ENCODE measurements at places on chromosomes 12 and 14.

GRCh38 chr14:101475456-101476257 lies 85.6 kb upstream of the DIO3 start:
- DNase-seq, result no peak

- no peak for DNase-seq
Observed at GRCh38 chr14:59184396-59184795, 4.1 kb upstream of the DAAM1 start.

DNA sequence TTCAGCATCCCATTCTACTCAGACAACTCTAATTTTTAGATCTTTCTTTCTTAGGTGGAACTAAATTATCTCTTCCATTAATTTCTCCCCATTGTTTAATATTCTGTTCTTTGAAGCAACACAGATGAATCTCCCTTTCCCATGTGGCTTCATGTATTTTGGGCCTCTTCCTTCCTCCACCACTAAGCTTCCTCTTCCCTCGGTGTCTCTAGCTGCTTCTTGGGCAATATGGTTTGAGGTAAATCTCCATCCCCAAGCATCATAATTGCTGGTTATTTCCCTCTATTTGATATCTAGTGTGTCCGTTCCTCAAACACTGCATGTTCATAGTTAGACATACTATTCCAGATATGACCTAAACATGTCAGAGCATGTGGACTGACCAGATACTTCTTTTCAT lies 119.2 kb downstream of the PELI2 start:
- no peak for DNase-seq

DNA sequence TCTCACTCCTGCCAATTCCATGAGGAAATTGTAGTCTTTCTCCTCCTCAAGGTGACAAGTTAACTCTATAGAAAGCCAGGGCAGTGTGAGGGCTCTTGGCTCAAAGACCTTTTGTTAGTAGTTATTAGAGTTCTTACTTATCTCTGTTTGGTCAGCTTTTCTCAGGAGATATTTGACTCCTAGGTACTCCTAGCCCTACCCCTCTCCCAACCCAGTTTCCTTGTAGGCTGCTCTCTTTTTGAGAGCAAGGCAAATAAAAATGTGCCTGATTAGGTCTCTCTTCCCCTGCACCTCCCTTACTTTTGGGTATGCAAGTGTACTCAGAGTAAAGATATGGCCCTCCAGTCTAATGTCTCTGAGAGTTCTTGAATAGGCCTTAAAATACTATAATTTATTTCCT lies 23.8 kb downstream of the BTG1 start:
- DNase-seq, result no peak

- DNase-seq, result no peak
Observed at GRCh38 chr12:64402181-64402580, 2.0 kb upstream of the XPOT start.

GRCh38 chr12:4441355-4442335 lies 4.0 kb downstream of the FGF6 start:
- no peak for DNase-seq

GRCh38 chr12:10018386-10018785 lies 8.0 kb downstream of the CLEC12B start:
- DNase-seq, result no peak

DNA sequence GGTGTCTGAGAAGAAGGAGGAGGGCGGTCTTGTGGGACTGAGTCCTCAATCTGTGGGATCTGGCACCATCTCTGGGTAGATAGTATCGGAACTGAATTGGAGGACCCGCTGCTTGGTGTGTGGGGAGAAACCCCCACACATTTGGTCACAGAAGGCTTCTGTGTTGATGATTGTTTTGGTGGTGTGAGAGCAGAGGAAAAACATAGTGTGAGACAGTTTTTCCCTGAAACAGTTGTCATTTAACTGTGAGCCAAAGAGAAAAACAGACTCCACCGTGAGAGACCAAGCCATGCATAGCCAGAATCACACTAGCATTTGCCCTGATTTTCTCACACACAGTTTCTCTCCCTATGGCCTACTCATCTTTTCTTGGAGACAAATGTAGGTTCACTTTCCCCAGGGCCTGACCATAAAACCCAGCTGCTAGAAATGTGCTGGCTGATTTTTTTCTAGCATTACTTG lies 91.4 kb upstream of the FLRT2 start:
- no peak for DNase-seq

DNA sequence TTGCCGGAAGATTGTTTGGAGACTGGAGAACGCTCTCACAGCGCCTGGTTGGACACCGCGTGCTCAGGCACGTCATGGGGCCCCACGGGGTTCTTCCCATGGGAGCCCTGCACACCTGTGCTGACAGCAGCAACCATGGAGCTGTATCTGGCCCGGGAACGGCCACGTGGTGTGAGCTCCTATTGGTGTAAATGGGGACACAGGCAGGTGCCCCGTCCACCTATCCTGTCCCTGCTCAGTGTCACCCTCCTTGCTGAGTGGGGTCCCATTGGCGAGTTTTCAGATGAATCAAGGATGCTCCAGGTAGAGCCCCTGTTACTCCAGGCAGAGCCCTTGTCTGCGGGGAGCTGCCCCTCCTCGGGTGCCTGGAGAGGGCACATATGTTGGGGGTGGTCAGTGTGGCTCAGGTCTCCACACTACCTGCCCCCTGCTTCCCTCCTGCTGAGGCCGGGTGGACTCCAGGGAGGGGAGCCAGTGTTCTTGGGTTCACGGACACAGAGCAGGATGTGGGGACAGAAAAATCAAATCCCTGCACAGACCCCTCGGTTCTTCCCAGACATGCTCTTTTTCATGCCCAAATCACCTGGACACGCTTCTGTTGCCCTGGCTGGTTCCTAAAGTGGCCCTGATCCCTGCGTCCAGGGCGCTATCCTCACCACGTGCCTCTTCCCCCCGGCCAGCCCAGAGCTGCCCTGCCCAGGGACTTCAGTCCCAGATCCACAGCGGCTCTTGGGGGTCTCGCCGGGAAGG lies 250.1 kb downstream of the ADGRD1 start:
- no peak for DNase-seq

- DNase-seq, result no peak
Observed at GRCh38 chr14:57401501-57401900, 11.1 kb downstream of the NAA30 start.

- DNase-seq, result no peak
Observed at GRCh38 chr12:38903596-38903995, 1.8 kb downstream of the CPNE8 start.

DNA sequence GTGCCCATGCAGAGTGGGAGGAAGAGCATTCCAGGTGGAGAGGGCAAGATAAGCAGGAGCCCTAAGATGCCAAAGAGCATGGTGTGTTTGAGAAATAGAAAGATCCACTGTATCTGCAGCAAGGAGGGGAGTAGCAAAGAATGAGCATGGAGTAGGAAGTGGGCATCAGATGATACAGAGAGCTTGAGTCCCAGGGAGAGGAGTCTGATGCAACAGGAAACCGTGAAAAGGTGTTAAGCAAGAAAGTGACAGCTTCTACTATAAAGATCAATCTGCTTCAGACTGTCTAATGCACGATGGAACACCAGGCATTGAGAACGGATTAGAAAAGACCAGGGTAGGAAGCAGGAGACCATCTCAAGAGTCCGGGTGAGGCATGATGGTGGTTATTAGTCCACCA lies 12.3 kb upstream of the GPRC5D start:
- DNase-seq, result no peak

DNA sequence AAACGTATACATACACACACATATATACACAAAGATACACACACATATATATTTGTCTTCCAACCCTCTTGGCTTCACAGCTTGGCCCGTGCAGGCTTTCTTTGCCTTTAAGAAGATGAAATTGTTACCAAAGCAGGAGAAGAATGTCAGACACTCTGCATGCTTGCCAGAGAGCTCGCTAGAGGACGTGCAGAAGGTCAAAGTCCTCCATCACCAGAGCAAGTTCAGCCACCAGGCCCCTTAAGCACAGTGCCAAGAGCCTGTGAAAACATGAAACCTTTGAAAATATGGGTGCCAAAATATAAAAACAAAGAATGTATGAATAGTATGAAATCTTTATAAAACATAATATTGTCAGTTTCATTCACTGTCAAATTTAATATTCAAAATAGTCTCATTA lies 14.9 kb upstream of the MCRS1 start:
- no peak for DNase-seq

- DNase-seq, result no peak
Observed at GRCh38 chr12:56141946-56142784, 10.2 kb upstream of the MYL6B start.

GRCh38 chr12:6380141-6381121 lies 3.5 kb upstream of the LTBR start:
- no peak for DNase-seq

DNA sequence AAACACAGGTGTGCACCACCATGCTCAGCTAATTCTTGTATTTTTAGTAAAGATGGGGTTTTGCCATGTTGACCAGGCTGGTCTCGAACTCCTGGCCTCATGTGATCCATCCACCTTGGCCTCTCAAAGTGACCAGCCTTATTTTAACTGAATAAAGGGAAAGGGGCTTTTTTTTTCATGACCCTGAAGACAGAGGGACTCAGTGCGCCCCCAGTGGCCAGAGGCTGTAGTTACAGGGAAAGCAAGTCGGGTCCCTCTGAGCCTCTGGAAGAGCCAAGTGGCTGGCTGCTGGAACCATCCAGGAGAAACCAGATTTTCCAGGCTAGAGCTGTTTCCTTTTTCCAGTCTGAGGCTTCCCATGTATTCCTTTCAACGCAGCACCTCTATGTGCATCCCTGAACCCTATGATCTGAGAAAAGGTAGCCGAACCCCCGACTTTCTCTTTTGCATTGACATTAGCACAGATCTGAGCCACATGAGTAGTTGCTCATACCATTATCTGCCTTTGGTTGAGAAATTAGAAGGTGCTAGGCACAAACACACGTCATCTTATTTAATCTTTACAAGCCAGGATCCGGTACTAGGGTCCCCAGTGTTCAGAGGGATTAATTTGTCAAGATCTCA lies 342.7 kb downstream of the CACNA1C start:
- DNase-seq, result peak; percentile 60

- no peak for DNase-seq
Observed at GRCh38 chr12:24066865-24067264, 117.4 kb upstream of the SOX5 start.

DNA sequence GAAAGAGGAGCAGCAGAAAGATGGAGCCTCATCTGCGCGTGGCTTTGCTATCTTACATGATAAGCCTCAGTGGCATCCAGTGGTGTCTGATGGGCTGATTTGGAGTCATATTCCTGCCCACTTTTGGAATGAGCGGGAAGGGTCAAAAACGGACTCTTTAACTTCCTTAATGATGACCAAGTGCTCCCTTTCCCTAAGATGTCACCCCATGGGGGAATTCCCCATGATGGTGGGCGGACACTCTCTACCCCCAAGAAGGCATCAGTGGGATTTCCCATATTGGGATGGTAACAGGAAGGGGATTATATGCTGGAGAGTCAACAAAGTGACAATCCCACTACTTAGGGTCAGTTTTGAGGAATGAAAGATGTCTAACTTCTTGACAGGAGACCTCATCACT lies 110.9 kb downstream of the GPATCH2L start:
- no peak for DNase-seq

DNA sequence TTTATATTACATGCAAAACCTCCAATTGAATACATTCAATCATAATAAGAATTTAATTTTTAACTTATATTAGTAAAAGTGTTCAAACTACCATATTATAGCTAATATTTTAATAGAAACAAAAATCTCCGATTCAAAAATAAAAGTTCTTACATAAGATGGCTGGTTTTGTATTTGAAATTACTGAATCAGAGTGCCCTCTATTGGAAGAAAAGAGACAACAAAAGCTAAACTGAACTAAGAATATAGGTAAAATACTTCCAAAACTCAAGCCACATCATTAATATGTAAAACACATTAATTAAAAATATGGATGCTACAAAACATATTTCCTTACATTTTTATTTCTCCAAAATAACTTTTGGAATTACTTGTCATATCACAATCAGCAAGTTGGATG lies 120.3 kb downstream of the GARIN6 start:
- no peak for DNase-seq

GRCh38 chr12:47732504-47732903 lies 7.2 kb upstream of the ENDOU start:
- DNase-seq, result no peak

DNA sequence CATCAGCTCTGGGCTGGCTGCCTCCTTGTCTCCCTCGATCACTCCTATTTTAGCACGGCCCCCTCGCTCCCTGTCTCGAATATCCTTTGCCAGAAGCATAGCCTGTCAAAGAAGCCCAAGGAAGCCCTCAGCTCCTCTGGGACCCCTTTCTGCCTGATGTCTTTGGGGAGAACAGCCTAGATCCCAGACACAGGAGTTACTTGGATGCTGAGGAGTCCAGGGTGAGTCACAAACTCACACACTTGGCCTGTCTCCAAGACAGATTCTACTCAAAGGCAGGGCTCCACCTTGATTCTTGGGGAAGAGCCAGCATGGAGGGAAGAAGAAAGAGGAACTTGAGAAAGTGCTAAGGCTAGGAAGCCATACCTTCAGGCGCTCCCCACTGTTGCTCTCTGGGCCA lies 8.1 kb downstream of the AVIL start:
- no peak for DNase-seq

DNA sequence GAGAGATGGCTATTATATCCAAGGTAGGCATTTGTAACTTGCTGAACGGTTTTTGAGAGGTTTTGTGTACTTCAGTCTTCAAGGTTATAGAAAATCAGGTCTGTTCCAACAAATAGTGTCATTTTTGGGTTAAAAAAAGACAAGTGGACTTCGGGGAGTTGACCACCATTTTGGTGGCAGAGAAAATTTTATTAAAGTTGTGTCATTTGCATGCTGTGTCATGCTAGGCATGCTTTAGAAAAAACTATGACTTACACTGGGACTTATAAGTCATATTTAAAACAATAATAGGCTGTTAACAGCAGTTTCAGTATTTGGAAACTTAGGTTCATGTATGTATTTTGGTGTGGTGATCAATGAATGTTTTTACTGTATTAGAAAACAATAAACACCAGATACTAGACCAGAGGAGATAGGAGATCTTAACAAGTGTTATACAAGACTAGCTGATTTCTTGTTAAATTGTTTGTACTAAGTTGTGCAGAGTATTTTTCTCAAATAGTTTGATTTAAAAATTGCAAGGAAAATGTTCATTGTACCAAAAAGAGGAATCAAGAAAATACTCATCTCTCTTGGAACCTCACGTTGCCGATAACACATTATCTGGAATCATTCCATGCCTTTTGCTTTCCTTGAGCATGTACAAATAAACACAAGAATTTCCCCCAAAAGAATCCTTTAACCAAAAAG lies 1.4 kb downstream of the RAN start:
- no peak for DNase-seq

- DNase-seq, result no peak
Observed at GRCh38 chr12:63912651-63913050, 68.2 kb downstream of the SRGAP1 start.

DNA sequence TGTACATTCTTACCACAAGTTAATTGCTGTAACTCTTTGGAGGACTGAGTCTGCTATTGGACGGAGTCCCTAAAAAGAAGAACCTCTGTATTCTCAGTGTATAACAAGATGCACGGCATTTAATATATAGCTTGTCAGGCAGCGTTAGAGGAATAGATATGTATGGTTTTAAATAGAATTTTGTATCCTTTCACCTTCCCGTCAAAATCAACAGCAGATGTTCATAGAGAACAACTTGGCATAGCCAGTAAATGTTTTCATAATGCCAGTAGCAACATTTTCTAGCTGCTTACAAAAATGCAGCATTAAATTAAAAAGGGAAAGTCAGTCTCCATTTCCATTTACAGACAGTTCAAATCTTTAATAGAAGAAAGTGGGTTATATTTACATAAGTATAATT lies 6.8 kb downstream of the SCYL2 start:
- no peak for DNase-seq
